Fibroblast of lung (primary cell): ENCODE measurements at places on chromosomes 4 and X. TPM values are rescaled to one million over a fixed set of nuclear protein-coding genes. Genes with fewer than 3 reads are reported as not detected.

GRCh38 chr4:76898949-76899645 is 1.2 kb upstream of the SOWAHB start:
- no peaks in the 10 kb centered on the region for H3K4me1 ChIP-seq
- DNase-seq, result no peak
- peaks cover 22% of the 10 kb centered on the region for H3K27me3 ChIP-seq
- no peak overlapping the region for H3K27ac ChIP-seq

GPRASP1 gene
- total RNA-seq, result 4.9 and 5.8 TPM in 2 replicates

- no peak for DNase-seq
- H3K27ac ChIP-seq, result no peak overlapping the region
- no peaks in the 10 kb centered on the region for H3K4me1 ChIP-seq
- H3K4me3 ChIP-seq, result no peak overlapping the region
Observed at GRCh38 chr4:24395937-24396336, 188.4 kb downstream of the DHX15 start.

- peak; percentile 9 for DNase-seq
- H3K36me3 ChIP-seq, result no peaks in the 10 kb centered on the region
- H3K4me1 ChIP-seq, result peaks cover 5% of the 10 kb centered on the region
- H3K4me3 ChIP-seq, result no peak overlapping the region
Observed at GRCh38 chr4:89468602-89469001, 161.0 kb upstream of the GPRIN3 start.

GRCh38 chr4:147480891-147481576 is at the start of gene EDNRA:
Gene EDNRA, plus strand, starts transcription at chr4:147481097. Its CDS starts 4,585 bp downstream, at chr4:147485682.
- H3K36me3 ChIP-seq, result no peaks in the 10 kb centered on the region
- peaks cover 2% of the 10 kb centered on the region for H3K27me3 ChIP-seq
- peak within 1 kb of the TSS; percentile 18 for H3K27ac ChIP-seq
- H3K4me1 ChIP-seq, result peaks cover 11% of the 10 kb centered on the region
- H3K4me3 ChIP-seq, result peak within 1 kb of the TSS; percentile 76

GRCh38 chr4:128456171-128456570 is 168.6 kb upstream of the PGRMC2 start:
- H3K36me3 ChIP-seq, result no peaks in the 10 kb centered on the region
- no peak overlapping the region for H3K4me3 ChIP-seq
- H3K27ac ChIP-seq, result no peak overlapping the region
- DNase-seq, result no peak
- peaks cover 16% of the 10 kb centered on the region for H3K4me1 ChIP-seq

DNA sequence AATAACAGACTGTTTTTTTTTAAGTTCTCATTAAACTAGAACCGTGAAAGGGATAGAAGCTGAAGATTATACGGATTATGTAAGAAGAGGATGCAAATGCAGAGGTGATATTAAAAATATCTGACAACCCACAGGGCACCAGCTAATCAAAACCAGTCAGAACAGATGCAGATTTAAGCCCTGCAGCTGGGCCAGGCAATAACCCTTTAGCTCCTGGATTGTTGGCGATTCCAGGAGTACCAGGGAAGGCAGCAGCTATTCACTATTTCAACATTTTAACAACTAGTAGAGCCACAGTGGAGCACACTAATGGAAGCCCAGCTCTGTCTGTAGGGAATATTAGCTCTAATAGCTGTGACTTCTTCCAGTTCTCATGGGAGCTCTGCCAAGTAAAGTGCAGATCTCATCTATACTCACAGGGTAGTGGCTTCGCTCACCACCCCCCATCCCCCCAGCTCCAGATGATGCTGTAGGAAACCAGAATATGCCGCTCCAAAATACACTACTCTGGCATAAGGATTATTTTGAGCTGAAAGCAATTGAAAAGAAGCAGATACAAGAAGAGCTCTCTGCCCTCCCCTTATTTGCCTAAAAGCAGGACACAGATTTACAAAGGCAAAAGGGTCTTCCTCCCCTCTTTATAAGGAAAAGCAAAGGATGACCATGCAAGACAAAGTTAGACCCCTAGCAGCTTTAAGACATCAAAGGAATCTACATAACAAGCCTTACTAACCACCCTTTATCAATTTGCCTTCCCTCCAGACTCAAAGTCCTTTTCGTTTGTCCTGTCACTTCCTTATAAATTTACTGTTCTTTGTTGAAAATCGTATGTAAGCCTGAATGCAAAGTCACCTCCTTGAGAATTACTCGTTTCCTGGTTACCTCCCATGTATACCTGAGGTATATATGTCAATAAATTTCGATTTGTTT is 13.7 kb downstream of the SCD5 start:
- peaks cover 8% of the 10 kb centered on the region for H3K4me1 ChIP-seq
- peak; percentile 68 for DNase-seq
- no peaks in the 10 kb centered on the region for H3K27me3 ChIP-seq
- H3K27ac ChIP-seq, result no peak overlapping the region
- H3K4me3 ChIP-seq, result no peak overlapping the region

GRCh38 chr4:181645489-181645888 is 597.7 kb upstream of the TENM3 start:
- H3K27me3 ChIP-seq, result no peaks in the 10 kb centered on the region
- no peak overlapping the region for H3K4me3 ChIP-seq
- no peaks in the 10 kb centered on the region for H3K4me1 ChIP-seq
- DNase-seq, result no peak
- H3K36me3 ChIP-seq, result no peaks in the 10 kb centered on the region

HGFAC gene
- total RNA-seq, result under 0.01 and 0.33 TPM in 2 replicates

- no peaks in the 10 kb centered on the region for H3K27me3 ChIP-seq
- no peaks in the 10 kb centered on the region for H3K36me3 ChIP-seq
- H3K4me1 ChIP-seq, result no peaks in the 10 kb centered on the region
- no peak for DNase-seq
Observed at GRCh38 chrX:115898382-115899001, 272.1 kb upstream of the AGTR2 start.

MAGEB2 gene
- total RNA-seq, result not detected in 2 replicates

DNA sequence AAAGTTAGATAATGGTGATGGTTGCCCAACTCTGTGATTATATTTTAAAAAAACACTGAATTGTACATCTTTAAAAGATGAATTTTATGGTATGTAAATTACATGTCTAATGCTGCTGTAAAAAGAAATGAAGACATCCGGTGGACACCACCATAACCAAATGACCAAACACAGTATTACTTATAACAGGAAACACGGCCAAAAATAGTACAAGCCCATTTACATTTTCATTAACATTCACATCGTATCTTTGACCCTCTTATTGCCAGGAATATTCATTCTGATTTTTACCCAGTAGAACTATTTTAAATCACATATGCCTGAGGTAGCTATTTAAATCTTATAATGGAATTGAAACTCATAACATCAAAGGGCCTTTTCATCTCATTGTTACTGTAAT is 143.2 kb downstream of the CFAP47 start:
- no peaks in the 10 kb centered on the region for H3K4me1 ChIP-seq
- no peak for DNase-seq
- H3K27ac ChIP-seq, result no peak overlapping the region
- H3K27me3 ChIP-seq, result no peaks in the 10 kb centered on the region
- H3K4me3 ChIP-seq, result no peak overlapping the region

JADE3 gene
- 4.1 and 5.3 TPM in 2 replicates for total RNA-seq

CXorf58 gene
- not detected in 2 replicates for total RNA-seq

DNA sequence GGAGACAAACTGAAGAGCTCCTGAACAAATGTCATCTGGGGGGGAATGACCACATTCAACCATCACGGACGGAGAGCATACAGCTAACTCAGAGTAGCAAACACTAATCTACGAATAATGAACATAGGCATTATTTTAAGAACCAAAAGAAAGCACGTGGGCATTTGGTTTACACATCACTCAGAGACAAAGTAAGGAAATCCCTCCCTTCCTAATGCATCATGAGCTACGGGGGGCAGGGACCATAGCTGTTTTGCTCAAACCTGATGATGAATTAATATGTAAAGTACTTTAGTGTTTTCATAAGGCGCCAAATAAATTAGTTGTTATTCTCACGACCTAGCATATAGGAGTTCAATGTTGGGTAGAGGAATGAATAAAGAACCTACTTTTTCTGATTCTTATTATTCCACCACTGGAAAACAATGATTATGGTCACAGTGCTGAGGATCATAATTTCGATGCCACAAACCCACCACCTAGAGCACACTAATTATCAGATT is 11.7 kb upstream of the TMEM156 start:
- peak overlapping the region; percentile 3 for H3K27ac ChIP-seq
- no peaks in the 10 kb centered on the region for H3K36me3 ChIP-seq
- H3K27me3 ChIP-seq, result no peaks in the 10 kb centered on the region
- H3K4me1 ChIP-seq, result peaks cover 2% of the 10 kb centered on the region
- H3K4me3 ChIP-seq, result peak overlapping the region; percentile 4

GRCh38 chrX:133444952-133445831 is 29.9 kb upstream of the GPC4 start:
- no peak overlapping the region for H3K27ac ChIP-seq
- no peaks in the 10 kb centered on the region for H3K27me3 ChIP-seq
- H3K36me3 ChIP-seq, result no peaks in the 10 kb centered on the region
- DNase-seq, result peak; percentile 30
- H3K4me1 ChIP-seq, result no peaks in the 10 kb centered on the region

CT45A1 gene
- not detected in 2 replicates for total RNA-seq

DNA sequence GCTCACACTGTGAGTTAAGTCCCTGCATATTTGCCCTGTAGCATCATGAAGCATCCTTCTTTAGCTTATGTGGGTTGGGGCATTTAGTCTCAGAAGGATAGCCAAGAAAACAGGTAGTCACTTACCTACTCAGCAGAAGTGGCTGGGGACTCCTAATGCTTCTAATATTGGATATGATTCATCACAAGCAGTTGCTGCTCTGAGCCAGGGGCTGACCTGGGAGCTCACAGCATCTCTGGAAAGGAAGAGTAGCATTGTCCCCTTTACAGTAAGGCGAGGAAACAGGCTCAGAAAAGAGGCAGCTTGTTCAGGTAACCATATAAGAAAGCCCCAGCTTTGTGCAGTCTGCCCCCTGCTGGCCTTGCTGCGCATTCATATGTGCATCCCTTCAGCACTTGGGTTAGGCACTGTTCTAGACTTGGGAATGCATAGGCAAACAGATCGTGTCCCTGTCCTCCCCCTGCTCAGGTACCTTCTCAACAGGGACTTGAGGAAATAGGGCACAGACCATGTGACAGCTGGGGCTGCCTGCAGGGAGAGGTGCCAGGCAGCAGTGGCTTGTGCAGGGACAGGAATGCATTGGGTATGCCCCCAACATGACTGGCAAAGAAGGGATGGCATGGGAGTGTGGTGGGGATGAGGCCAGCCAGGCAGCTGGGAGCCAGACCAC is 35.7 kb upstream of the TBC1D14 start:
- H3K36me3 ChIP-seq, result peaks cover 8% of the 10 kb centered on the region
- H3K27ac ChIP-seq, result no peak overlapping the region
- no peak overlapping the region for H3K4me3 ChIP-seq

- H3K27ac ChIP-seq, result no peak overlapping the region
- H3K4me3 ChIP-seq, result no peak overlapping the region
- no peaks in the 10 kb centered on the region for H3K36me3 ChIP-seq
- no peaks in the 10 kb centered on the region for H3K4me1 ChIP-seq
Observed at GRCh38 chr4:86744570-86744969, 104.6 kb downstream of the SLC10A6 start.

DNA sequence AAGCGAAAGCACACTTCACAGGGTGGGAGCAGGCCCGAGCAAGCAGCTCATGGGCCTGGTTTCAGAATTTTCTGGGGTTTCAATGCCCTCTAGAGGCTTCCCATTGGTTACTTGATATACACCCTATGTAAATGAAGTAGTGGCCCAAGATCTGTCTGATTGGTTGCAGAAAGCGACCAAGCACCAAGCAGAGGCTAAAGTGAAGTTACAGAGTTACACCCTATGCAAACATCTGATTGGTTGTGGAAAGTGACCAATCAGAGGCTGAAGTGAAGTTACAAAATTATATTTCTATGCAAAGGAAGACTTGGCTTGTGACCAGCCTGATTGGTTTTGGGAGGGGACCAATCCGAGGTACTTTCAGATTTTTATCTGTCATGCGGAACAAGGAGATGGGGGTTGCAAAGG is 8.2 kb downstream of the FHIP1A start:
- no peaks in the 10 kb centered on the region for H3K36me3 ChIP-seq
- no peak for DNase-seq
- H3K27me3 ChIP-seq, result no peaks in the 10 kb centered on the region
- no peak overlapping the region for H3K4me3 ChIP-seq
- H3K27ac ChIP-seq, result no peak overlapping the region
- H3K4me1 ChIP-seq, result peaks cover 2% of the 10 kb centered on the region

GUCY1B1 gene
- 37.8 and 39.3 TPM in 2 replicates for total RNA-seq

GRCh38 chr4:15482842-15483241 is 13.2 kb downstream of the CC2D2A start:
- no peaks in the 10 kb centered on the region for H3K27me3 ChIP-seq
- H3K4me1 ChIP-seq, result peaks cover 4% of the 10 kb centered on the region
- H3K27ac ChIP-seq, result no peak overlapping the region
- no peak overlapping the region for H3K4me3 ChIP-seq
- no peak for DNase-seq

DNA sequence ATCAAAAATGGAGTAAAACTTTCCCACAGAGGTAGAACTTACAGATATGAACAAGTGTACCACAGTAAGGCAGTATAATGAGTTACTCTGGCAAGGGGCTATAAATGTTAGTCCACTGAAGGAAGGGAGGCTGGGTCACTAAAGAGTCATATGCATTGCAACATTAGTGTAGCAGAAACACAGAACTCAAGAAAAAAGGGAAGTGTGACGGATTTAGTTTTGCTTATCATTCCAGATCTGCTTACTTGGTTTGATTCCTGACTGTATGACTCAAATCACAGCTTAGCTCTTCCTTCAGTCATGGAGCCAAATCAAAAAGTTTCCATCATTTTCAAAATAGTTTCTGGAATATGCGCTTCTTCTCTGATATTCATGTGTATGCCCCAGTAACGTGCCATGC is 148.7 kb downstream of the FSTL5 start:
- no peaks in the 10 kb centered on the region for H3K27me3 ChIP-seq
- H3K4me3 ChIP-seq, result no peak overlapping the region
- H3K36me3 ChIP-seq, result no peaks in the 10 kb centered on the region
- H3K27ac ChIP-seq, result no peak overlapping the region
- no peaks in the 10 kb centered on the region for H3K4me1 ChIP-seq

PARM1 gene
- 0.77 and 2.0 TPM in 2 replicates for total RNA-seq

DNA sequence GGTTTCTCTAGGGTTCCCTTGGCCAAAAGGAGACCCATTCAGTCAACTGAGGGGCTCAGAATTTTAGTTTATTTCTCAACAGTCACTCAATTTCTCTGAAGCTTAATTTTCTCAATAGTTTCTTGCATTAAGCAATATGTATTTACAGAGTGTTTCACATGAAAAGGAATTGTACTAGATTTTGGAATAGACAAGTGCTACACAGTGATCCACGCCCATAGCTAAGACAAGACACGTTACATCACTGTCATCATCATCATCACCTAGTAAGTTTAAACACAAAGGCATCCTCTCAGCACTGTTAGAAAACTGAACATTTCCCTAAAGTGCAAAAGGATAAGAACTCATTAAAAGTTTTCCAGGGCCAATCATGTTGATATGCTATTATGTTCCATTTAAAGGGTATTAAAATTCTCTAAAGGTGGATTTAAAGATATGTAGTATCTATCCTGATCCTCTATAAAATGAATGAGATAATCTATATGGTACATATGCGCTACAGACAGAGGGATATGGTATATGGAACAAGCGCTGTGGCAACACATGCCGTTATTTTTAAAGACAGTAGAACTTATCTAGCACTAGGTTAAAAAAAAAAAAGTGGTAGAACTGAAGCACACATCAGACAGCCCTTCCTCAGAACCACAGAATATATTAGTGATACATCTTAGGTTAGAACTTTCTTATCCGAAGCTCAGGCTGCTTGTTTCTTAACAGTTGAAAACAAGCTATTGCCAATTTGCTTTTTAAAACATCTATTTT is 12.1 kb downstream of the PPA2 start:
- H3K4me3 ChIP-seq, result no peak overlapping the region
- H3K4me1 ChIP-seq, result no peaks in the 10 kb centered on the region
- no peak overlapping the region for H3K27ac ChIP-seq
- H3K36me3 ChIP-seq, result no peaks in the 10 kb centered on the region

- H3K4me1 ChIP-seq, result no peaks in the 10 kb centered on the region
- DNase-seq, result no peak
- no peak overlapping the region for H3K4me3 ChIP-seq
- no peaks in the 10 kb centered on the region for H3K36me3 ChIP-seq
- H3K27ac ChIP-seq, result no peak overlapping the region
Observed at GRCh38 chr4:70634482-70634881, 5.9 kb downstream of the ENAM start.
